Karpas-422 (cell line): ENCODE measurements at places on chromosomes 2 and 18.
A peak's percentile ranks its signal among the peaks of the same experiment; 100 is the strongest.

DNA sequence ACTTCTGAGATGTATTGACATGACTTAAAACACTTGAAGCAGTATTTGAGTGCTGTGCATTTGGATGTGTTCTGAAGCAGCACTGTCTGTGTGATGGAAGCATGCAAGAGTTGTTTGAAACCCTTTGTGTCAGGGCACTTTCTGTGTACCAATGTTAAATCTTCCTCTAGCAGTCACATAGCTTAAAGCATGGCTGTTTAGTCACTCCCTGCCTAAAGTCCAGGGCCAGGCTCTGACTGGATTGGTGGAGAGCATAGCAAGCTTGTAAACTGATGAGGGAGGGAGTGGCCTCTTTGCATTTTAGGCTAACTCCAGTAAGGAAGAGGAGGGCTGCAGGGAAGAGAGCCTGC lies 73.5 kb downstream of the MYO1B start:
- no peak for DNase-seq

GRCh38 chr2:220695397-220696279 lies 876.5 kb downstream of the EPHA4 start:
- DNase-seq = no peak

GRCh38 chr18:36179562-36180355 lies 7.5 kb upstream of the MOCOS start:
- peak; percentile 52 for DNase-seq

- DNase-seq = no peak
Observed at GRCh38 chr18:54069729-54070128, 154.7 kb downstream of the MBD2 start.

DNA sequence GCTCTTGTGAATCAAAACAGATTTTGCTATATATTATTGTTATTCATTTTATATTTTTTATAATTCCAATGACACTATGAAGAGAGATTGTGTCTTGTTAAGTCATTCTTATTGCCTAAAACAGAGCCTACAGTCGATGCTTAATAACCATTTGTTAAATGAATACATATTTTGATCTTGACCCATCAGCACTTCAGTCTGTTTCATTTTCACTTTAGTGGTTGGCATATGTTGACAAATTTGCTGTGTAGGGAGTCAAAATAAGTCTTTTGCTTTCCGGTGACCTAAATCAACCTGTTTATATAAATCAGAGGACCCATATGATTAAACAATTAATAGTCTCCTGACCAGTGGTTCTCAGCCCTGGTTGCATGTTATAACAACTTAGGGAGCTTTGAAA lies 97.1 kb downstream of the TXNL1 start:
- no peak for DNase-seq

GRCh38 chr2:48459921-48460320 lies 70.0 kb upstream of the STON1 start:
- no peak for DNase-seq

DNA sequence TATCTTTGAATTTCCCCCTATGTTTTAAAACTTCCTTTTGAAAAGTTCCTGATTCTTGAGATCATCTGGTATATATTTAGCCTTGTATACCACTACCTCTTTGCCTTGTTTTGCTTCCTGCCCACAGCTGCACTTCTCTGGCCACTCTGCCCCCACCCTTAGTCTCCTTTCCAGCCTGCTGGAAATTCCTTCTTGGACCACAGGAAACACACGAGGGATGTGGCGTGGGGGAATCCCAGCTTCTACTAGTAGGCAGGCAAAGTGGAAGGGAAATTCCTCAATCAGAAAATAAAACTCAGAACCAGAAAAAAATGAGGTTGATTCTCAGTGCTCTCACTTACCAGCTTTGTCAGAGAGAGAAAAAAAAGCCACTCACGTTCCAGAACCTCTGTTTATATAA lies 13.4 kb downstream of the IL18RAP start:
- DNase-seq = no peak

- no peak for DNase-seq
Observed at GRCh38 chr2:171146071-171146470, 14.6 kb downstream of the TLK1 start.

DNA sequence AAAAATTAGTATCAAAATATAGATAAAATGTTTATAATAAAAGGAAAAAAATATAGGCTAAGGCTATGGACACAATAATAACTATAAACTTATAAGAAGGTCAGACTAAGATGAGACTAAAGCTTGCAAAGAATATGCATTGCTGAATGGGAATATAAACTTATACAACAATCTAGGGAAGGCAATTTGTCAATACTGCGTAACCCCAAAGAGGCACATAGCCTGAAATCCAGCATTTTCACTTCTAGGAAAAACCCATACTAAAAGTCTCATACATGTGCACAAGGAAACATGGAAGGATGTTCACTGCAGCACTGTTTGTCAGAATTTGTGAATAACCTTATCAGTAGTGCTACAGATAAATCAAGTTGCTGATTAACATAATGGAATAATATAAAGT lies 45.5 kb downstream of the FANCL start:
- no peak for DNase-seq

- DNase-seq = peak; percentile 75
Observed at GRCh38 chr18:47283476-47283875, 32.0 kb upstream of the SKOR2 start.

DNA sequence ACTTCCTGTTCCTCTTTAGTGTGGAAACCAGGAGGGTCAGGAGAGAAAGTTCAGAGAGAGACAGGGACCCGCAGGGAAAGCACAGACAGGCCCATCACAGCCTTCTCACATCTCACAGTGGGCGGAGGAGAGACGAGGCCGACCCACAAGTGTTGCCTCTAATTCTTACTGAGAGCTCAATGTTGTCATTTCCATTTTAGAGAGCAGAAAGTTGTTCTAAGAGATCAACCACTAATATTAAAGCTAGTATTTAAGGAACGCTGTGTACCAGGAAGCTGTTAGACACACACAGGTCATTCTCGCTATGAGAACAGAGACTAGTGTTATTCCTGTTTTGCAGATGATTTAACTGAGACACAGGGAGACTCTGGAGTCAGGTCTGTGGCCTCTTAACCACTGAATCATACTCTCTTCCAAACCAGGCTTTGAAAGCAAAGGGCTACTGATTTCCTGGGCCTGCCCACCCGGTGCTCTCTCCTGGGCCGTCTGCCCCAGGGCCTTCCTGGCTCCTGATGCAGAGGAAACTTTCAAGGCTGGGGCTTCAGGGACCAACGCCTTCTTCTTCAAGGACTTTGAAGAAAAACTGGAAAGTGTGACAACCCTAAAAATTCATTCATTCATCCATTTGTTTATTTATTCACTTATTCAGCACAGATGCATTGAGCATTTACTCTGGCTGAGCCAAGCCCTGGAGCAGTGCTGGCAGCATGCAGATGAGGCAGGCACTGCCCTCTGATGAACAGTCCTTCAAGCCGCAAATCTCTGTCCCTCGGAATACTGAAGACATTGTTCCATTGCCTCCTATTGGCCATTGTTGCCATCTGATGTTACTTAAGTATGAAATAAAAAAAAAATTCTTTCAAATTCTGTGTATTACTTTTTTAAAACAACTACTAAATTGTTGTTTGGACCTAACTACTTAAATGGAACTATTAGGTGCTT lies 37.2 kb upstream of the BIN1 start:
- no peak for DNase-seq

DNA sequence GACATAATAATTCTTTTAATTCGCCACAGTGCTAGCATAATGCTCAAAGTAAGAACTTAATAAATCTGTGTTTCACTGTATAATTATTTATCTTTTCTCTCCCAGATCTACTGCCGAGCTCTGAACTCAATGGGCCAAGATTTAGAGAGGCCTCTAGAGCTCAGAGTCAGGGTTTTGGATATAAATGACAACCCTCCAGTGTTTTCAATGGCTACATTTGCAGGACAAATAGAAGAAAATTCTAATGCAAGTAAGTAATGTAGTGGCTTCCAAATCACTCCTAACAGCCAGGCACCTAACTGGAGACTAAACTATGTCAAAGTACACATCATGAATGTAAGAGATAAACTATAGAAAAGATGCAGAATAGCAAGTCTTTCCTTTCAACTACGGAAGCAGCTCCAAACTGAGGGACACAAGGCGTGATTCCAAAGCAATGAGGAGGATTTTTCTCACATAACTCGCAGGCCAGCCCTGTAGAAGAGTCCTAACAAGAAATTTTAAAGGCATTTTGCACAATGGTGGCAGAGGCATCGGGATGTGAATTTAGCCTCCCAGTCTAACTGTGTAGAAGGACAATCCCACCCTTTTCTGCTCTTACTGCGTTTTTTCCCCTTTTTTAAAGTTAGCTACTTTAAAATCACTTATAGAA lies 12.0 kb downstream of the DSG1 start:
- DNase-seq = no peak

GRCh38 chr2:143148757-143149156 lies 19.5 kb downstream of the ARHGAP15 start:
- no peak for DNase-seq

- no peak for DNase-seq
Observed at GRCh38 chr2:157486596-157487270, 42.8 kb upstream of the CYTIP start.

DNA sequence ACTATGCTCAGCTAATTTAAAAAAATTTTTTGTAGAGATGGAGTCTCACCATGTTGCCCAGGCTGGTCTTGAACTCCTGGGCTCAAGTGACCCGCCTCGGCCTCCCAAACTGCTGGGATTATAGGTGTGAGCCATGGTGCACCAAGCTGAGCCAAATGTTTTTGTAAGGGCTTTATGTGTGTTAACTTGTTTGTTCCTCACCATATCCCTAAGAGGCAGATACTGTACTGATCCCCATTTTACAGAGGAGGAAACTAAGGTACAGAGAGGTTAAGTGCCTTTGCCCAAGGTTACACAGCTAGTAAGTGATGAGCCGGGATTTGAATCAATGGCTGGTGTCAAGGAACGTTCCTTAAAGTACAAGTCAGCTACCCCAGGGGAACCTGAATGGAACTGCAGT lies 85.3 kb upstream of the KLF7 start:
- no peak for DNase-seq

DNA sequence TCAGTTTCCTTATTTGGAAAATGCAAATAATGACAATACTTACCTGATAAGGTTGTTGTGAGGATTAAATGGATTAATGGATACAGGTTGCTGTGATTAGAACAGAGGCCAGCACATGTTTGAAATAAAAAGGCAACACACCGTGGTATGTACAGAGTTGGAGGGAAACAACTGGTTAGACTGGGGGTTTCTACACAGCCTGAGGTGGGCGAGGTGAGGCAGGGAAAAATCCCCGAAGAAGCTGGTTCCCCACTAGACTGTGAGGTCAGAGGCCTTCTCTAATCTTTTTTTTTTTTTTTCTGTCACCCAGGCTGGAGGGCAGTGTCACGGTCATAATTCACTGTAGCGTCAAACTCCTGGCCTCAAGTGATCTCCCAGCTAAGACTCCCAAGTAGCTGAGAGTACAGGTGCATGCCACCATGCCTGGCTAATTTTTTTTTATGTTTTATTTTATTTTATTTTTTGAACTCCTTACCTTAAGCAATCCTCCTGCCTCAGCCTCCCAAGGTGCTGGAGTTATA lies 1.2 kb upstream of the E2F6 start:
- no peak for DNase-seq

DNA sequence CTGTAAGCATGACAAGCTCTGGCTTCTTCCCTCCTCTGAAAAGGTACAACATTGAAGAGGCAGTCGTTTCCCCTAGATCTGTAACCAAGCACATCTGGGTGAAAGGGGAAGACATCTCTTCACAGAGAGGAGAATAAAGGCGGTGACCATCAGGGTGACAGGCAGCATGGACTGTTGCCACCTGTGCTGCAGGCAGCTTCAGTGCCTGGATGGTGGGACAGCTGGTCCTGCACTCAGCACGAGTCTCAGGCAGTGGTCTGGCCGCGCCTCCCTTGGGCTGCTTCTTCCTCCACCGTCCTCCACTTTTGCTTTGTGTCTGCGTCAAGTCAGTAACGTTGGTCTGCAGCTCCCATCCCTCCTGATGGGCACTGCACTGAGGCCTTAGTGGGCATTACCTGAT lies 264.4 kb downstream of the NEDD4L start:
- no peak for DNase-seq

- DNase-seq = no peak
Observed at GRCh38 chr18:50666536-50666935, 106.6 kb downstream of the MAPK4 start.

DNA sequence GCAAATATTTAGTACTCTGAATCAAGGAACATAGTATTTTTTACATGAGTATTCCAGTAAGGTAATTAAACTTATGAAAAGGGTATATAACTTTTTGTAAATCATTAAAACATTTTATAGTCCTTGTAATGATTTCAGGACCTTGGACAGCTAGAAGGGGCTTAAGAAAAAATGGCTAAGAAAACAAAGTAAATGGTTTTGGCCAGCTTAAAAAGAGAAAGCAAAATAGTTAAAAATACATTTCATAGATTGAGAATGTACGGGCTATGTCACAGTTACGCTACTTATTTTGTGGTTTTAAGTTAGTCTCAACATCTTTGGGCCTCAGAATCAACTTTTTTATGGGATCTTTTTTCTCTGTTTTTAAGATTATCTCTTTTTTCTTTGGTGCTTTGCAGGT lies 26.7 kb downstream of the POLI start:
- no peak for DNase-seq

GRCh38 chr2:29423061-29423666 lies 307.9 kb downstream of the CLIP4 start:
- peak; percentile 41 for DNase-seq

DNA sequence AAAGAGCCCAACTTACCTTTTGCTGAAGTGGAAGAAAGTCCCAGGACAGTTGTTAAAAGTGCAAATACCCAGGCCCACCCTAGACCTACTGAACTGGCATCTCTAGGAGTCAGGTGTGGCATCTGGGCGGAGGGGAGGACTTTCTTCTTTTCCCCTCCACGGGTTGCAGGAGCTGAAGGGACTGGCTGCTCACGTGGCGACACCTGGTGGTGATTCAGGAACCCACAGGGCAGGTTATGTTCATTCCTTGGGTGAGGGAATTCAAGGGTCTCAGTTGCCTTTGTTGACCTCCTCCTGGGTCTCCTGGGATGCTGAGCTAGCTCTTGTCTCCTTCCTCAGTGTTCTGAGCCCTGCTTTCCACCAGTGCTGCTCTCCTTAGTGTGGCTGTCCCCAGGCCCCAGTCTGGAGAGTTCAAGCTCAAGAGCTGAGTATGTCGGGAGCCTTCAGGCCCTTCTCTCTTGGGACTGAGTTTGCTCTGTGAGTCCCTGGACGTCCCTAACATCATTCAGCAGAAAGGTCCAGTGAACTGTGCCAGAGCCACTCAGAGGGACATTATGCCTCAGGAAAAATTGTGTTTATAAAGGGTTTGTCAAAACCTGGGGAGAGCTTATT lies 56.9 kb downstream of the DYSF start:
- DNase-seq = peak; percentile 89

GRCh38 chr2:151782378-151783132 lies 45.7 kb downstream of the ARL5A start:
- no peak for DNase-seq
